ENCODE measurements at places on chromosomes 7 and 10.

GRCh38 chr10:60281331-60281730 lies 108.3 kb downstream of the ANK3 start:
- DNase-seq: no peak

DNA sequence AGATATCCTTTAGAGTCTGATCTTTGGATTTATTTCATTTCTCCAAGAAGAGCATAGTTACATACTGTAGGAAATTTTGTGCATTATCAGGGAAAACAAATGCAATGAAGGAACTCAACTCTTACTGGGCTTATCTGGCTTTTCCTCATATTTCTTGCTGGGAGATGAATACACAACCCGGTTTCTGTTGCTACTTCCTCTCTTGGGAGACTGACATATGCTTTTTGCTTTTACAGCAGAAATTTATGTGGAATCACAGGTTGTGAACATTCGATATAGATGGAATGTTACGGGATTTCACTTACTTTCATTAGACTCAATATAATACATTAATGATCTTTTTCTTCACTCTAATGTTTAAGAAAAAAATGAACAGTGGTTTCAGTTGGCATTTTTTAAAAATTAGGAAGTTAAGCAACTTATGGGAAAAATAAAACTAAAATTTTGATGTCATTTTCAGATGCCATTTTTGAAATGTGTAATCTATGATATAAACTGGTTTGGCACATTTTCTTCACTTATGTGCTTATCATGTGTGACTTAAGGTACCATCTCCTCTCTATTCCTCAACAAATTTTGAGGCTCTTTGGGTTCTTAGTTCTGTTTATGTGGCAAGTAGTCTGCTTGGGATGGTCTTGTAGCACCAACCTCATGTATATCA lies 7.1 kb downstream of the SND1 start:
- DNase-seq: no peak

- DNase-seq: no peak
Observed at GRCh38 chr10:103645141-103646054, 151.9 kb downstream of the NEURL1 start.

- no peak for DNase-seq
Observed at GRCh38 chr10:12431151-12432101, 82.1 kb downstream of the CAMK1D start.

DNA sequence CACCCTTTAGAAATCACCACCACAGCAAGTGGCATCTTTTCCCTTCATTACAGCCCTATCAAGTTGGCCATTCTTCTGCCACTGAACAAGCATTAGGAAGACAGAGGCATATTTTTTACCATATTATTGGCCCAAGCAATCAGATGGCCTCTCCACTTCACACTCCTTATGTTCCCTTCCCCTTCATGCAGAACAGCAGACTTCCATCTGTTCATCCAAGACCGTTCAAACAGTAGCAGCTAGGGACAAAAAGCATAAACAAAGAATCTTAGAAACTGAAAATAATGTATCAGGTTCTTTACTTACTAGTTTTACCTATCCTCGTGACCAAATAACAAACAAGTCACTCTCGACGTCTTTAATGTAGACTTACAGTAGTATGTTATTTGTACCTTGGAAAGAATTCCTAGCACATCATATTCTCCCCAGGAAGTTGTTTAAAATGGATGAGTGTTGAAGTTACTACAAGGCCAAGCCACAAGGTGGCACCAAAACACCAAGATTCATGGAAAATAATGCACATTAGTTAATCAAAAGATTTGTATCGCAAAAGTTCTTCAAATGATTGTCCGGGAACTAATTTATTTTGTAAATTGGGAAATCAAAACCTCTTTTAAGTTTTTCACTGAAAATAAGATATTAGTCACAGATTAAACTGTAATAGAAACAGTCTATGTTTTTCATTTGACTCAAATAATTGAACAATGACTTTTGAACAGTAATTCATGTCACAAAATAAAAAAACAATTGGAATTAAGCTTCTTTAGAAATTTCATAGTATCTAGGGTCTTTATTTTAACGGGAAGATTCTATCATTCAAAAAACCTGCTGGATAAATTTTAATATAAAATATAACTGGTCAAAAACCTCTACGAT lies 112.1 kb downstream of the VPS41 start:
- no peak for DNase-seq

GRCh38 chr7:95191795-95192194 lies 132.5 kb downstream of the PON1 start:
- no peak for DNase-seq
